ENCODE measurements at places on chromosomes 4 and X.

- no peak for DNase-seq
These were observed 101.9 kb upstream of the BCOR start for GRCh38 chrX:40199704-40200103.

GRCh38 chrX:79133904-79134303, 10.6 kb upstream of the GPR174 start:
- no peak for DNase-seq

GRCh38 chrX:56268888-56269287, 36.7 kb downstream of the KLF8 start:
- DNase-seq: no peak

GRCh38 chrX:37800717-37801116, 20.9 kb downstream of the CYBB start:
- DNase-seq: no peak
